Heart left ventricle (tissue), 16 donors: ENCODE measurements at places on chromosomes 1 and 21. TPM values are rescaled to one million over a fixed set of nuclear protein-coding genes. Genes with fewer than 3 reads are reported as not detected.

- DNase-seq: no peak
Observed at GRCh38 chr1:220113136-220113695, 19.3 kb downstream of the IARS2 start.

DNA sequence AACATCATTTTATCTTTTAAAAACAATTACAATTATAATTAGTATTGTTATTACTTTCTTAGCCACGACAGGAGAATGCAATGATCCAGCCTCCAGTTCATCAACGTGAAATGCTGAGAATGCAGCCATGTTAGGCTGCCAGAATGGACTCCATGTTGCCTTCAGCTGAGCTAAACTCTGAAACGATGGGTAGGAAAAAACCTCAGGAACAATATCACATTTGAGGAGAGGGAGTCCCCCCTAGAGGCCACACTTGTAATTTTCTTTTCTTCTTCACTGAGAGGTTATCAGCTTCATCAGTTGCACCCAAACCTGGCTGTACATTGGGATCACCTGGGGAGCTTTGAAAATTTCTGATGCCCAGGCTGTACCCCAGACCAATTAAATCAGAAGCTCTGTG lies 34.6 kb upstream of the DNAH14 start:
- no peak for DNase-seq

DNA sequence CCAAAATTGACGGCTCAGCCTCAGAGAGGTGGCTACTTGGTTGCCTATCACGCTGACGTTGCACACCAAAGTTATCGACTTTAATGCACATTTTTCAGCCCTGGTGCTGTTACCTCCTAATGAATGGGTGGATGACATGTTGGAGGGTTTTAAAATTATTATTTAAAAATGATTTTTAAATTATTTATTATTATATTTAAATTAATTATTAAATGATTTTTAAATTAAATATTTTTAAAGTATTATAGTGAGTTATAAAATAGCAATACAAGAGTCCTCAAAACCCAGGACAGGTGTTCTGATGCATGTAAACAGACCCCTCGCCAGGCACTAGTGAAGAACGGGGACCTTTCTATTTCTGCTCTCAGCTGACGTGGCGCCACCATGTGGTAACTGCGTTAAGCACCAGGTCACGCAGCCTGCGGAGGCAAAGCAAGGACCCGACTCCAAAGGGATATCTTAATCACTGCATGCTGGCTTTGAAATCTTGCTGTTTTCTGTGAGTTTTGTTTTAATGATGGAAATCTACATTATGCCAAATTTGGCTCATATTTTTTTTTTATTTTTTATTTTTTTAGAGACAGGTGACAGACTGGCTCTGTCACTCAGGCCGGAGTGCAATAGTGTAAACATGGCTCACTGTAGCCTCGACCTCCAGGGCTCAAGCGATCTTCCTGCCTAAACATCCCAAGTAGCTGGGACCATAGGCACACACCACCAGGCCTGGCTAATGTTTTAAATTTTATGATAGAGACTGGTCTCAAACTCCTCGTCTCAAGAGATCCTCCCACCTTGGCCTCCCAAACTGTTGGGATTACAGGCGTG lies 22.6 kb downstream of the CASP9 start:
- peak; percentile 55 for DNase-seq

DNA sequence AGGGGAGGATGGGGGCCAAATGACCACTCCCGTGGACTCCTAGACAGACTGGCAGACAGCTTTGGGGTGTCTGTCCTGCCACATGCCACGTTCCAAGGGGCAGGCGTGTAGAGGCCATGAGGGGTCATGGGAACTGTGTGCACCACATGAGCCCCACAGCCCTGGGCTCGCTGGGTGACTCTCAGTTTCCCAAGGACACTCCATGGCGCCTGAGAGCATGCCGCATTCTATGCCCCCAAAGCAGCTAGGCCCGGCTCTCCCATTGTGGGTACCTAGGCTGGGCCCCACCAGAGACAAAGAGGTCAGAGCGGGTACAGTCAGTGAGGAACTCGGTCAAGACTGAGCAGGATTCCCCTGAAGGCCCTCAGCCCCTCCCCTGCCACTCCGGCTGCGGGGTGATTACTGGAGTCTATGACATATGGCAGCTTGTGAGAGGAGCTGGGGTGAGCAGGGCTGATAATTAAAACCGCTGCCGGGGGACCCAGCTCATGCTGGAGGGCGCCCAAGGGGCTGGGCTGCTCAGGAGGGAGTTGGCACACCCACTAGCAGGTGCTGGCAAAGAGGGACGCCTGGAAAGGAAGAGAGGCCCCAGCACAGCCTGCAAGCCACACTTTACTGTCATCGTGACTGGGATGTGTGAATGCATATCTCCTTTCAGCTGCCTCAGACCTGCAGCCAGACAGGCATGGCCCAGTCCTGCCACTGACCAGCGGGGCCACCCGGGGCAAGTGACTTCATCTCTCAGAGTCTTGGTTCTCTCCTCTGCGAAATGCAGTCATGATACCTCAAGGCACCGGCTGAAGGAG lies 8.4 kb downstream of the LRP8 start:
- DNase-seq: no peak

- no peak for DNase-seq
Observed at GRCh38 chr1:33078030-33078591, 2.8 kb upstream of the AZIN2 start.

DNA sequence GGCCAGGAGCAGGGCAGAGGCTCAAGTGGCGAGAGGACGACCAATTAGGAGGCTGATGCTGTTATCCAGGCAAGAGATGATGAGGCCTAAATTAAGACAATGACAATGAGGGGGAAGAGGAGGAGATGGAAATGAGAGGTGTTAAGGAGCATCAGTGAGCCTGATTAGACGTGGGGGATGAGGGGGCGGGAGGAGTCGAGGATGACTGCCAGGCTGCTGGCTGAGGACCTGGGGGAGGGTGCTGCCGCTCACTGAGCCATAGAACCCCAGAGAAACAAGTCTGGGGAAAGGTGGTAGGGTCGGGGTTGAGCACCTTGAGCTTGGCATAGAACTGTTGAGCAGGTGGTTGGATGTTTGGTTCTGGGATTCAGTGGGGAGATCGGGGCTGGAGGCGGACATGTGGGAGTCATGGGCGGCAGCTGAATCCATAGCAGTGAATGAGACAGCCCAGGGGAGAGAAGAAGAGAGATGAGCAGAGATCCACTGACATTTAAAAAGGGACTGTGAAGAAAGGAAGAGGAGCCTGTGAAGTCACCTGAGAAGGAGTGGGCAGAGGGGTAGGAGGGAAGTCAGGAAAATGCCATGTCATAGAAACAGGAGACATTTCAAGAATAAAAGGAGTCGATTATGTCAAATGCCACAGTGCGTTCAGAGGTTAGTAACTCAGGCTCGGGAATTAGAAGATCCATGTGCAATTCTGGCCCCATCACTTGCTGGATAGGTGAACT lies 28.5 kb downstream of the DLGAP3 start:
- DNase-seq: no peak

DNA sequence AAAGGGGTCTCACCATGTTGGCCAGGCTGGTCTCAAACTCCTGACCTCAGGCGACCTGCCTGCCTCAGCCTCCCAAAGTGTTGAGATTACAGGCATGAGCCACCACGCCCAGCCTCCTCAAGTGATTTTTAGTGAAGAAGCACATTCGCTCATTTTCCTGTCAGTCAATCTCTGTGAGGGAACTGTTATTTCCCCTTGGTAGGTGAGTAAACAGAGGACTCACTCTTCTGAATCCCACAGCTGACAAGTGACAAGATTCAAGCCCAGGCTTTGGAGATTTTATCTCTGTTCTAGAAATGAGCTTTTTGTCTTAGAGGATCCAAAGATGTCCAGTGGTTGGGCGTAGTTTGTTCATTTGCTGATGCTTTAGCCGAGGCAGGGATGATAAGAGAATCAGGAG lies 43.9 kb upstream of the TACSTD2 start:
- no peak for DNase-seq

- DNase-seq: no peak
Observed at GRCh38 chr1:7103874-7104273, 318.6 kb downstream of the CAMTA1 start.

DNA sequence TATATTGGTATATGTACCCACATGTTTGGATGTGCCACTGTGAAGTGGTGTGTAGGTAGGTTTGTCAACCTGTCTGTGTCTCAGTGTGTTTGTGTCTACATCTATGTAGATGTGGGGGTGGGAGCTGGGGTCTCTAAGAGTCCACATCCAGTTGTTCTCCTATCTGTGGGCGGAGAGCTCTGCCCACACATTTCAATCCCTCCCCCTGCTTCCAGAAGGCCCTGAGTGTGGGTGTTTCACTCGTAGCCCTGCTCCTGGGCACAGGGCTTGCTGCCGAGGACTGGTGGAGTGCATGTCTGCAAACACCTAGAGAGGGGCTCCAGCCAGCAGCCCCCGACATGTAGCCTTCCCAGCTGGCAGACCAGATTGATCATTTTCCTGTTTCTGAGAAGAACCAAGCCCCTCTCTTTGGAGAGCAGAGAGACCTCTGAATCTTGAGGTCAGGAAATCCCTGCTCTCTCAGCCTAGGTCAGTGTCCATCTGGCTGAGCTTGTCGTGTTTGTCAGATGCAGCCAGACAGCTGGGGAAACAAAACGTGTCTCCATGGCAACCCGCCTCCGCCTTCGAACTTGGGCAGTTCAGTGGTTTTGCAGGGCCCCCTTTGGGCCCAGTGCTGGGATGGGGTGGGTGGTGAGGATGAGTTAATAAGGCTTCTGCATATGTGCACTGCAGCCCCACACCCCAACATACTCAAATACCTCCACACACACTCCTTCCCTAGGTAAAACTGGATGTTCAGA lies 31.2 kb upstream of the SYNC start:
- peak; percentile 63 for DNase-seq

- no peak for DNase-seq
Observed at GRCh38 chr1:85262985-85263384, 3.5 kb upstream of the C1orf52 start.

GRCh38 chr1:219401724-219402625 lies 210.9 kb downstream of the ZC3H11B start:
- no peak for DNase-seq

GRCh38 chr1:230274254-230274653 lies 151.9 kb downstream of the PGBD5 start:
- DNase-seq: no peak

- no peak for DNase-seq
Observed at GRCh38 chr1:23607944-23608343, 48.6 kb upstream of the ID3 start.

GRCh38 chr21:34061983-34062382 lies 11.4 kb upstream of the MRPS6 start:
- no peak for DNase-seq

DNA sequence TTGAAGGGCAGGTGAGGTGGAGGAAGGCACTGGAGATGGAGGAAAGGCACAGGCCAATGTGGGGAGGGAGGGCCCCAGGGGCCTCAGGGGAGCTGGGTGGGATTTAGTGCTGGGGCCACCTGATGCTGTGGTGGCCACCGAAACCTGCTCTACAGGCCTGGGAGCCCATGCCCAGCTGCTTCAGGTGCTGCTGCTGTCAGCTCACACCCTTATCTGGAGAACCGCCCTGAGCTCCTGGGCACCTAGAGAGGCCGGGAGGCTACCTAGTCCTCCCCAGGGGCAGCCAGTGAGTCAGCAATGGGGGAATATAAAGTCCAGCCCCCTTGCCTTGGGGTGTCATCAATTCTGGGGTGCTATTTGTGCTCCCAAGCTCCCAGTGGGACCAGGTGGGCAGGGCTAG lies 12.2 kb downstream of the FAM131C start:
- no peak for DNase-seq

DNA sequence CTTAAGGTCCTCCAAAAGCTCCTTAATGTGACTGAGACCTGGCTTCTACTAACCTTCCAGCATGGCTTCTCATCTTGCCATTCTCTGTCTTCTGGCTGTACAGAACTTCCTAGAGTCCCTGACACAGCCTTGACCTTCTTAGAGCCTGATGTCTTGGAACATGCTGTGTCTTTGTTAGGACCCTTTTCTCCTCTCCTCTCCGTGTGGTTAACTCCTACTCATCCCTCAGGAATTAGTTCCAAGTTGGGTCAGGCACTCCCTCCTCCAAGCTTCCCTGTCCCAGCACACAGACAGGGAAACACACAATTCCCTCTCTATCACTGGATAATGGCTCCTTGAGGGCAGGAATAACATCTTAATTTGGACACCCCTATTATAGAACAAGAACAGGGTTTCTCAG lies 275.4 kb upstream of the USP24 start:
- no peak for DNase-seq

GRCh38 chr1:62110198-62110817 lies 84.3 kb upstream of the L1TD1 start:
- DNase-seq: no peak

GRCh38 chr1:99594205-99594604 lies 51.7 kb upstream of the PALMD start:
- no peak for DNase-seq

DNA sequence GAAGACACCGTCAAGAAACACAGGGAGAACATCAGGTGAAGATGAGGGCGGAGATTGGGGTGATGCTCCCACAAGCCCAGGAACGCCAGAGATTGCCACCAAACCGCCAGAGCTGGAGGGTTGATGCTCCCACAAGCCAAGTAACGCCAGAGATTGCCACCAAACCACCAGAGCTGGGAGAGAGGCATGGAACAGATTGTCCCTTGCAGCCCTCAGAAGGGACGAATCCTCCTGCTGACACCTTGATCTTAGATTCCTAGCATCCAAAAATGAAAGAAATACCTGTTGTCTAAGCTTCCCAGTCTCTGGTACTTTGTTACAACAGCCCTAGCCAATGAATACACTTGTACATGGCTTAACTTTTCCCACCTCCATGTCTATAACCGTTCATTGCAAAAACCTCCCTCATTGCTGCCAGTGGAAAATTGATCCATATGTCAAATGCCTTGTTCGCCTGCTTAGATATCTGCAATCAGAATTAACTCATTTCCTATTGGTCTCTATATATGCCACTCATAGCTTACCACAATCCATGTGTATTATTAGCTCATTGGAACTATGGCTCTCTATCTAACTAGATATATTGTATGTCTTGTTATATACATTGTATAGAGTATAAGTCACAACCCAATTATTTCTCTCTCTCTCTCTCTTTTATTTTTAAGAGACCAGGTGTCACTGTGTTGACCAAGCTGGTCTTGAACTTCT lies 127.4 kb downstream of the ADSS2 start:
- no peak for DNase-seq

- DNase-seq: peak; percentile 97
Observed at GRCh38 chr1:109667452-109668122, at the start of gene GSTM2. GSTM2 (plus strand) TSS chr1:109668057; CDS start chr1:109668116, 59 bp downstream.

- DNase-seq: no peak
Observed at GRCh38 chr1:3588395-3588794, 22.9 kb downstream of the MEGF6 start.

GRCh38 chr1:225559902-225560301 lies 93.0 kb downstream of the ENAH start:
- no peak for DNase-seq

- DNase-seq: no peak
Observed at GRCh38 chr1:6491480-6491962, at the start of gene PLEKHG5. PLEKHG5 (minus strand) TSS chr1:6491667; CDS start chr1:6477571, 14,096 bp downstream.

- no peak for DNase-seq
Observed at GRCh38 chr1:89877756-89878155, 56.9 kb downstream of the LRRC8D start.

AJAP1 gene
- 0.07 TPM for total RNA-seq

RAB3B gene
- total RNA-seq: not detected

KRTAP19-3 gene
- total RNA-seq: not detected

SPATA21 gene
- not detected for total RNA-seq

CHD5 gene
- 0.22 TPM for total RNA-seq

FNBP1L gene
- total RNA-seq: 26.2 TPM

OLIG2 gene
- not detected for total RNA-seq

SPATC1L gene
- total RNA-seq: 10.6 TPM

RERE gene
- 117 TPM for total RNA-seq

BSND gene
- not detected for total RNA-seq

EVA1B gene
- 5.9 TPM for total RNA-seq

MPZ gene
- 5.6 TPM for total RNA-seq

F13B gene
- total RNA-seq: not detected

OXCT2 gene
- total RNA-seq: 4.8 TPM

LDLRAD2 gene
- not detected for total RNA-seq

CRYAA gene
- not detected for total RNA-seq
